ENCODE measurements at places on chromosomes 3 and 15.

- peak; percentile 35 for DNase-seq
Measured at GRCh38 chr3:66253790-66254620, 33.2 kb downstream of the SLC25A26 start.

DNA sequence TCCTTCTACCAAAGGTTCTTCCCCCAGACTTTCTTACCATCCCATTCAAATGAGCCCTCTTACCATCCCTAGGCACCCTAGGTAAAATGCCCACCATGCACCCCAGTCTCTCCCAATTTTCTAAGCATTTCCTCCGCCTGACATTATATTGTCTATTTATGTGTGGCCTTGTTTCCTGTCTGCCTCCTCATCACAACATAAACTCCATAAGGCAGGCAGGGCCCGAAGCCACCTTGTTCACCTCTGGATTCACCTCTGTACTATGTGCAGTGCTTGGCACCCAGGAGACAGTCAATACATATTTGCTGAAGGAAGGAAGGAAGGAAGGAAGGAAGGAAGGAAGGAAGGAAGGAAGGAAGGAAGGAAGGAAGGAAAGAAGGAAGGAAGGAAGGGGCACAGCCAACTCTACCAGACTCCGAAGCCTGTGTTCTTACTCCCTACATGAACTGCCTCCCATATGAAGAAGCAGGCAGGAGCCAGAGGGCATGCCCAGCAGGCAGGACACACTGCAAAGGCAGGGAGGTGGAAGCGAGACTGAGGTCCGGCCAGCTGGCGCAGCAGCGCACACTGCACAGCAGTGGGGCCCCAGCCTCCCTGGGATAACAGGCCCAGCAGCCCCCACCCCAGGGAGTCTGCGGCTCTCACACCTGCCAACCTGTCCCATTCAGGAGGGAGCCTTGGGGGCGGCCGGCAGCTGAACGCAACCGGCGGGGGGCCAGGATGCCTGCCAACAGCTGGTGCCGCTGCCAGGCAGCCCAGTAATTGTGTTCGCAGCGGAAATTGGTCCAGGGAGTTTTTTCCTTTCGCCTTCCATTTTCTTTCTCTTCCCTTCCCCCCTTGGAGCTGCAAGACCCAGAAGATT lies 106.0 kb upstream of the LINGO1 start:
- no peak for DNase-seq

DNA sequence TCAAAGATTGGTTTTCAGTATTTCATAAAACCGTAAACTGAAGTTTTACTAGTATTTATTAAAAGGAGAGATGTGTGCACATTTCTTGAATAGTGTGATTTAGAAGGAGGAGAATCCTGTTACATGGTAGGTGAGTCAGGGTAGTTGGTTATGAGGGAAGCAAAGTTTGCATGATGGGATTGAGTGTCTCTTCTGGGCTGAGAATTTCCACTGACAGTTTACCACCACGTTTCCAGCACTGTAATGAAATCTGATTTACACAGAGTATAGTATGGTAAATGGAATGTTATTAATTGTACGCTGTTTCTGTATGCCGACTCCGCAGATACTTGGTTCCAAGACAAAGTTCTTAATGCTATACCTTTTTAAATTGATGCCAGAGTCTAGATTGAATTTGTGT lies 1.6 kb downstream of the NECTIN3 start:
- peak; percentile 78 for DNase-seq

DNA sequence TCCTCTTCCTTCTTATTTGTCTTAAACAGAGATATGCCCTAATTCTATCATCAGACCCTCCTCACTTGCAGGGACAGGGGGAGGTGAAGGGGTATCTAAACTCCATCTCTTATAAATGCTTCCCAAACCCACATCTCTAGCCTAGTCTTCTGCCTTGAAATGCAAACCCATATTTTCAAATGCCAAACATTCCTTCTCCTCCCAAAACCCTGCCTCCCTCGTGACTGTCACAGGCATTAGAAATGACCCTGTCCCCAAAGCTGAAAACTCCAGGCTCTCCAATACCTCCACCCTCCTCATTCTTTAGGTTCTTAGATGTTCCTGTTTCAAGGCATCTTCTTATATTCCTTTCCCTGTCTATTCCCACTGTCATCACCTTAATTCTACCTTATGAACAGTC lies 191.0 kb downstream of the ERC2 start:
- no peak for DNase-seq

GRCh38 chr15:74050127-74050526 lies 32.2 kb downstream of the GOLGA6A start:
- DNase-seq: no peak

GRCh38 chr3:51379746-51380455 lies 5.2 kb upstream of the MANF start:
- DNase-seq: no peak

- peak; percentile 46 for DNase-seq
Measured at GRCh38 chr3:134517791-134518190, 31.9 kb downstream of the CEP63 start.

- DNase-seq: peak; percentile 39
Measured at GRCh38 chr3:186930143-186930640, at the start of gene ST6GAL1. TSS of gene ST6GAL1 (plus strand) at chr3:186930526. CDS start at chr3:187042704, 112,178 bp downstream.

- DNase-seq: no peak
Measured at GRCh38 chr3:153640689-153641665, 479.0 kb downstream of the RAP2B start.
